ENCODE measurements at places on chromosomes 7 and 10.

DNA sequence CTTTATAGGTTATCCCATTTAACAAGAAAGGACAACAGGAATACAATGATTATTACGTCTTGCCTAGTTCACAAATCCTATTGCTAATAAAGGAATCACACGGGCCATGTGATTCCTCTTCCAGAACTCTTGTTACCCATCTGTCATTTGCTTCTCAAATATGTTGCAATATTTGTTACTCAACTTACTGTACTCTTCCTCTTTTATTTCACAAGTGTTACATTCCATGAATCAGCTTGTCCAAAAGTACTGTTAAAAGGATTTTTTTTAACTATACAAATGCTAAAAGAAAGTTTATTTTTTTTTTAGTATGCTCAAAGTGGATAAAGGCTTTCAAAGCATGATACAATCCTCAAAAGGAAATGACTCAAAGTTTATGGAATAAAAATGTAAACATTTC lies 3.9 kb upstream of the CD36 start:
- DNase-seq = no peak

DNA sequence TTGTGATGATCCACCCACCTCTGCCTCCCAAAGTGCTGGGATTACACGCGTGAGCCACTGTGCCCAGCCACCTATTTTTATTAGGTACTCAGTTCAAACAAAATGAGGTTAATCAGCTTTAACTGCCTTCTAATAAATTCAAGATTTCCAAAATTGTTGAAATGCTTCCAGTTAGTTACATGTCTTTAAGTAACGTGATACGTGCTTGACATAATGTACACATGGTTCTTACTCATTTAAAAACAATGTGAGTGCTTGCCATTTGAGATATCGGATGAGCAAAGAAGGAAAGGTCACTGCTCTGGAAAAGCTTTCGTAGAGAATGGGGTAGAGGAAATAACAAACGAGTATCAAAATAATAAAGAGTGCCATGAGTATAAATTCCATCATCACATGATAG lies 83.6 kb downstream of the KMT2E start:
- DNase-seq = no peak

DNA sequence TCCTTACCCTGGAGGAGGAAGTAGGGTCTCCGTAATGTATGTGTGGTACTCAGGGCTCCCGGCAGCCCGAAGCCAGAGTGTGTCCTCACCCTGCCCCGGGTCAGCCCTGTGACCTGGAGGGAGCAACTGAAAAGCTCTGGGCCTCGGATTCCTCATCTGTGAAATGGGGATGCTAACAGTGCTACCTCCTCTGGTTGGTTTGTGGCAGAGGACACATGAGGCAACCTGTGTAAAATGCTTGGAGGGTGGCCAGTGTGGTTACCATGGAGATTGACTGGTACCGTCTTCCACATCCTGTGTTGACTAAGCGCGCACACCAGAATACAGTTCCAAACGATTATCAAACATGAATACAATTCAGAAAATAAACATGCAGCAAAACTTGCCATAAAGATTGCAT lies 163.8 kb upstream of the KLF6 start:
- peak; percentile 57 for DNase-seq

- DNase-seq = no peak
Observed at GRCh38 chr10:26385443-26385842, 52.7 kb upstream of the APBB1IP start.

DNA sequence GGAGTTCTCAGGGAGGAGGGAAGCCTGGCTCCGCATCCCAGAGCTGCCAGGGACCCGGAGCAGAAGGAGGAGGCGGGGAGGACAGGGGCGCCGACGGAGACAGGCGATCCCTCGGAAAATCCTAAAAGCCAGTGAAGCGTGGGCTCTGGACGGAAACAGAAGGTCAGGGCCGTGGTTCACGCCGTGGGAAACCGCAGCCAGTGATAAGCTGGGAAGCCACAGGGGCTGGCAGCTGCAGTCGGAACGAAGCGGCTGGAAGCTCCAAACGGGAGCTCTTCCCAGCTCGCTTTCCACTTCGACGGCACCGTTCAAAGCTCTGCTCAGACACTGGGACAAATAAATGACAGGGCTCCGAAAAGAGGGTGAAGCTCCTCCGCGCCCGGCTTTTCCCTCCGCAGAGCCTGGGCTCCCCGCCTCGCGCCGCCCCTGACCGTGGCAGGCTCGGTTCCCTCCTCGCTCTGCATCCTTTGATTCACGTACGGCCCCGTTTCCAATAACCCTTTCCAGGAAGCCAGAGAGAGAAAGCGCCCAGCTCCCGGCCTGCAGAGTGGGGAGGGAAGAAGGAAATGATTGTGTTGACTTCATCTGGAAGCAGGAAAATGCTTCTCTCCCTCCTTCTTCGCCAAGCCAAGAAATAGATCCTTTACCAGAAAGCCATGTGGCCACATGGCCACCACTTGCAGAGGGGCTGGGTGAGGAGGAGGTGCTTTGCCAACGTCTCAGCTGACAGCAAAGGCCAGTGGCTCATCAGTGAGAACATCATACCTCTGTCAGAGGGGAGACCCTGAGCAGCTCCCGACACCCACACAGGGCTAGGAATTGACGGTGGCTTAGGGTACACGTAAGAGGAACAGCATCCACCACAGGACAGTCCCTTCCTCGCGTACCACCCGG lies 57.4 kb downstream of the ADRB1 start:
- no peak for DNase-seq

GRCh38 chr10:95208702-95209391 lies 14.8 kb downstream of the ACSM6 start:
- no peak for DNase-seq

- no peak for DNase-seq
Observed at GRCh38 chr7:103083210-103083609, 8.3 kb downstream of the ARMC10 start.

GRCh38 chr10:76089556-76090180 lies 658.2 kb downstream of the LRMDA start:
- no peak for DNase-seq

DNA sequence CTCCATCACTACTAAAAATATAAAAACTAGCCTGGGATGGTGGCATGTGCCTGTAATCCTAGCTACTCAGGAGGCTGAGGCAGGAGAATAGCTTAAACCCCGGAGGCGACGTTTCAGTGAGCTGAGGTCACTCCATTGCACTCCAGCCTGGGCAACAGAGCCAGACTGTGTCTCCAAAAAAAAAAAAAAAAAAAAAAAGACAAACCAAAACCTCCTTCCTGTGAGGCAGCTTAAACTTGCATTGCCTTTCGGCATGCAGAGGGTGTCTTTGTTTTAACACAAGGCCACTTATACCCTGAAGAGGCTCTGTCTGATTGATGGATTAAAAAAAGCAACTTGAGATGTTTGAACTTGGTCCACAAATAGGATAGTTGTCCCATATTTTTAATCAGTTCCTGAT lies 128.4 kb upstream of the RSU1 start:
- no peak for DNase-seq

- DNase-seq = no peak
Observed at GRCh38 chr7:44348851-44349781, 23.7 kb upstream of the CAMK2B start.

DNA sequence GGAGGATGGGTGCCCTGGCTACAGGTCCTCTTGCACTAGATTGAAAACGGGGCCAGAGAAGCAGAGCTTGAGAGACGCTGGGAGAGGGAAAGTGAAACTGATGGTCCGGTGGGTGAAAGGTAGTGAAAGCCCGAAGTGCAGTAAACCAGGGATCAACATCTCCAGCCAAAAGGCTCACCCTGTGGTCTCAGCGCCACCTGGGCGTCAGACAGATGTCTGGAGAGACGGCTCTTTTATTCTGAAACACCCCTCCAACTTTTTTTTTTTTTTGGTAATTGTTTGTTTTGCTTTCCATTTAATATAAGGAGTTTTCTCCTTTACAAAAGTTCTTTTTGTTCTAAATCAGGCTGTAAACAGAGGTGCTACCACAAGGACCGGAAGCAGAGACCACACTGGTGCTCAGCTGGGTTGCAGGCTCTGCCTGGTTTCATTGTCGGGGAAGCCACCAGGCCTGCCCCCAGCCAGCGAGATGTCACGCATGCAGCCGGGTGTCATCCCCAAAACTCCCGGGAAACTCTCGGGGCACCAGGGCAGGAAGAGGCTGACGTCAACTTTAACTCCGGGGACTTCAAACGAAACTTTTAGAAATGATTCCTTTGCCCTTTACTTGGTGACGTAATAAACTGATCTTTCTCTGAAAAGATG lies 11.2 kb downstream of the IL2RA start:
- DNase-seq = no peak

DNA sequence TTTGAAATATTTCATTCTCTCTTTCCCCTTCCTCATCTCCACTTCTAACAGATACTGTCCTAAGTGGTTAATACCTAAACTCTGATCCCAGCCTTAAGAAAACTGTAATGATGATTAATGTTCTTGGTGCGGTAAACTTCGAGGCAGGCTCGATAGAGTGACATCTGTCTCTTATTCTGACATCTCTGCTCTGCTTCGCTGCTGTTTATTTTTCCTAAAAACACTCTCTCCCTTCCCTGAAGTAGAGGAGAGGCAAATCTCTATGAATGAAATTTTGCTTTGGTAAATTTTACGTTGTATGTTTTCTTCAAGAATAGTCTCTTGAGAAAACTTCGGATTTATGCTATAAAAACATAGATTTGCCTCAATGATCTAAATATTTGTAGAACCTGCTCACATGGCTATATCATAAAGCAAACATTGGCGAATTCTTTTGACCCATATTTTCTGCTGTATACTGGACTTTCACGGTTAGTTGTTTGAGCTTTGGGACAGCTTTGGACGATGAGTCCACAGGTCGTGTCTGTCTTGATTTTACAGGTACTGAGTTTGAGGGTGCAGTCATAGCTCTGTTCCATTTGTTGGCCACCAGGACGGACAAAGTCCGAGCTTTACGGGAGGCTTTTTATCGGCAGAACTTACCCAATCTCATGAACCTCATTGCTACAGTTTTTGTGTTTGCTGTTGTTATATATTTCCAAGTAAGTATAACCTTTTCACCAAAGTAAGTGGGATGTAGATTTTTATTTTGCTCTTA lies 27.1 kb downstream of the SEC61A2 start:
- DNase-seq = no peak

DNA sequence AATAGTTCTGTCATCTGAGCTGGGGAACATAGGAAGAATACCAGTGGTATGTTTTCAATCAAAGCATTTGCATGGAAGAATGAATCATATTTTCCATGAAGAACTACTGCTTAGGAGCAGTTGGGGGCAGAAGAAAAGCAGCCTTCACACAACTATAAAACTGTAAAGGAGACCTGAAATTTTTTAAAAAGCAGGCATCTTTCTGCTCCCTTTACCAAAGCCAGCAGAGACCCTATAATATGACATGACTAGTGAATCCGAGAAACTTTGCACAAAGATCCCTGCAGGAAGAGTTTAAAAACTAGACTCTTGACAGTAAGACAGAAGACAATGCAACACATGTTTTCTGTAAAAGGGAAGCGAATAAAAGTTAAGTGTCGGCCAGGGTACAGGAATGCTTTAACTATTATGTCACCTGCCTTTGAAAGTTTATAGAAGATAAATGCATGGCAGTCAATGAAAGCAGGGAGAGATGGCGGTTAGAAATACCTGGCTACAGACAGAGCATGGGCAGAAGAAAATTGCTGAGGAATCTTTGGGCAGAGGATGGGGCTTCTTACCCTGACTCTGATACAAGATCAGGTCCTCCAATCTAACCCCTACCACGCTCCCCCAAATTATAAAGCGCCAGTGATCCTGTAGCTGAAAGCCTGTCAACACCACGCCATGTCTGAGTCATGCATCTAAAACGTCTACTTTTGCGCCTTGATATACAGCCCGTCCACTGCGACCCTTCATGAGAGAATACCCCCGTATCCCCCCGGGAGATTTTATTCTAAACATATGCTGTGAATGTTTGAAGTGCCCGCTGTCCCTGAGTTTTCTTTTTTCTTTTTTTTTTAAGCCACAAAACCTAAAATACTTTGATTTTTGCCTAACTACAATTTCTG lies 93.1 kb downstream of the GLI3 start:
- DNase-seq = no peak

DNA sequence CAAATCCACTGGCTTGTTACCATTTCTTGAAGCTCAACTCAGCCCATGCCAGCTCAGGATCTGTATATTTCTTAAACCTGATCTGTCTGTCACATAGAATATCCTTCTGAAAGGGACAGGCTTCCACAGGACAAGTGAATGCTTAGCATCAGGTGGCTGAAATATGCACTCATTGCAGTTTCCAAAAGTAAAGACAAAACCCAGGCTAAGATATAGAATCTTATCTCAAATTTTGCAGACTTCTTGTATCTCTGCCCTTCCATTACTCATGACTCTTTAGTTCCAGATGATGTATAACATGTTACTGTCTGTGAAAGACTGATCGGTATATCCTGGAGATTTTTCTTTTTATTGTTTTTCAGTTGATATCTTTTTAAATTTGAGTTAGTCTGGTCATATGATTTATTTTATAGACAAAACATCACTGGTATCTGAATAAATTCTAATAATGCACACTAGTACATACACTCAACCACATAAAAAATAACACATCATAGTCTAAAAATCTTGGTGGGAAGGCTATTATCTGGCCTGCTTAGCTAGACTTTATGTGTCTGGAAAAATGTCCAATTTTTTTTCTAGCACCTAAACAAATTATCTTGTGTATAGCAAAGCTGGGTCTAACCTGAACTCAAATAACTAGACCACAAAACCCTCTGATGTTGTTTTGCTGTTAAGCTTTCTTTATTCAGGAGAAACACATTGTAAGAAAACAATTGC lies 182.6 kb downstream of the ADAM12 start:
- no peak for DNase-seq

DNA sequence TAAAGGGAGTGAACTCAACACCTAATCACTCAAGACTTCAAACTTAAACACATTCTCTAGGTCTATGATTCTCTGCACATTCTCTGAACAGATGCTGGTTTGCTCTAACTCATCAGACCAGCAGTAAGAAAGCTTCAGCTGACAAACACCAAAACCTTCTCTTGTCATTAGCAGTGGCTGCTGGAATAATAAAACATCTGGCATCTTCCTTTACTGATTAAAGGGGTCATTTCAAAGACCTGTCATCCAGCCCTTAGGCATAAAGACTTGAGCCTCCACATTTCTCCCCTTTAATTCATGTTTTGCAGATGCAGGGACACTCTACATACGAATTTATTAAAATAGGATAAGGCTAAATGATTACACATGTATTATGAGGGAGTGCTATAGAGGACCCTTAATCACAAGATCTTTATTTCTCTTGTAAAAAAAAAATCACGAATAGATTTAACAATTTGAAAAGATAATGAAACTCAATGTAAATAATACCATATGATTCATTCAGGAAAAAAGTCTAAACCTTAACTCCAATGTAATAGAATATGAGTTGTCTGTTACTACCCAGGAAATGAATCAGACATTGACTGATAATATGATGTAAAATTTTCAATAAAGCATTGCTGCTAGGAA lies 152.4 kb upstream of the GNAI1 start:
- DNase-seq = no peak

DNA sequence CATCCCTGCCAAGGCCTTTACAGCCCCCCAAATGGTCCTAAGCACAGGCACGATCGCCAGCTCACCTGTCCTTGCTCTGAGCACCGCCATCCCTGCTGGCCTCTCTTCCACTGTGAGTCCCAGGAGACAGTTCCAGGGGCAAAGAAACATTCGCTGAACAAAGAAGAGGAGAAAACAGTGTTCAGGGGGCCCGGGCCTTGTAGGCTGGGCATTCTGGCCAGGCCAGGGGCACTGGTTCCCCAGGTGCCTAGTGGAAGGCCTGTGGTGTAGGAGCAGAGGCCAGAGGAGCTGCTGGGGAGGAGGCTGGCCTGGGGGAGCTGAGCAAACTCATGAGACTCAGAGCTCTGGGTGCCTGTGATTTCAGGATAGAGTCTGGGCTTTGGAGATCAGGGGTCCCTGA lies 22.6 kb downstream of the AQP1 start:
- no peak for DNase-seq
